ENCODE measurements at places on chromosomes 5 and 9. TPM values are rescaled to one million over a fixed set of nuclear protein-coding genes. Genes with fewer than 3 reads are reported as not detected.

DNA sequence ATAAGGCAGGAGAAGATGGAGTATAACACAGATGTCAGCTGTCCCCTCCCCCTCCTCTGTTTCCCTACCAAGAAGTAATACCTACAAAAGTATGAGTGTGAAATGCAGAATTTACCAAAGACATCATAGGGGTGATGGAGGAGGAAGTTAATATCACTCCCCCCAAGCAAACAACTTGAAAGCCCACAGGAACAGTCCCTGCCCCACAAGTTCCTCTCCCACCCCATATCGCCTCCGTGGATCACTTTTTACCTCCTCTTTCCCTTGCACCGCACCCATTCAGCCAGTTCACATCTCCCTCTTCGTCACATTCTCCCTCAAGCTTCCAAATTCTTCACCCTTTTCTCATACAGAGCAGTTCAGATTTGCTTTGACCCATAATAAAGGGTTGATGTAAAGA, 7.0 kb upstream of the SIL1 start:
- no peaks in the 10 kb centered on the region for H3K36me3 ChIP-seq
- H3K27me3 ChIP-seq = no peaks in the 10 kb centered on the region
- no peaks in the 10 kb centered on the region for H3K4me1 ChIP-seq

DNA sequence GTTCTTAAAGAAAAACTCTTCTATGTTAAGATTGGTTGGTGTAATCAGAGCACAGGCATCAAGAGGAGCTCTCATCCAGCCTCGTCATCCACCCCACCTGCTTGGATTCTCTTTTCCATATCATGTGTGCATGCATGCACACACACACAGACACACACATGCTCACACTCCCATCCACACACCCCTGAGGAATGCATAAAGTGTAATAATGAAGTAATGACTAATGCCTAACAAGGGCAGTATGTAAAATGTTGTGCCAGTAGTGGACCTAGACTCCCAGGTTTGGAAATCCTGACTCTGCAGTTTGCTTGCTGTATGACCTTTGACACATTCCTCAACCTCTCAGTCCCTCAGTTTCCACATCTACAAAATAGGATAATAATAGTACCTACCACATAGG, 280.0 kb upstream of the ANKRD55 start:
- H3K36me3 ChIP-seq = no peaks in the 10 kb centered on the region
- no peak for DNase-seq
- H3K4me1 ChIP-seq = no peaks in the 10 kb centered on the region
- no peak overlapping the region for H3K27ac ChIP-seq
- no peaks in the 10 kb centered on the region for H3K27me3 ChIP-seq

GRCh38 chr9:6901180-6901579, 143.4 kb downstream of the KDM4C start:
- no peaks in the 10 kb centered on the region for H3K4me1 ChIP-seq
- H3K27me3 ChIP-seq = no peaks in the 10 kb centered on the region
- H3K36me3 ChIP-seq = no peaks in the 10 kb centered on the region
- no peak for DNase-seq

DNA sequence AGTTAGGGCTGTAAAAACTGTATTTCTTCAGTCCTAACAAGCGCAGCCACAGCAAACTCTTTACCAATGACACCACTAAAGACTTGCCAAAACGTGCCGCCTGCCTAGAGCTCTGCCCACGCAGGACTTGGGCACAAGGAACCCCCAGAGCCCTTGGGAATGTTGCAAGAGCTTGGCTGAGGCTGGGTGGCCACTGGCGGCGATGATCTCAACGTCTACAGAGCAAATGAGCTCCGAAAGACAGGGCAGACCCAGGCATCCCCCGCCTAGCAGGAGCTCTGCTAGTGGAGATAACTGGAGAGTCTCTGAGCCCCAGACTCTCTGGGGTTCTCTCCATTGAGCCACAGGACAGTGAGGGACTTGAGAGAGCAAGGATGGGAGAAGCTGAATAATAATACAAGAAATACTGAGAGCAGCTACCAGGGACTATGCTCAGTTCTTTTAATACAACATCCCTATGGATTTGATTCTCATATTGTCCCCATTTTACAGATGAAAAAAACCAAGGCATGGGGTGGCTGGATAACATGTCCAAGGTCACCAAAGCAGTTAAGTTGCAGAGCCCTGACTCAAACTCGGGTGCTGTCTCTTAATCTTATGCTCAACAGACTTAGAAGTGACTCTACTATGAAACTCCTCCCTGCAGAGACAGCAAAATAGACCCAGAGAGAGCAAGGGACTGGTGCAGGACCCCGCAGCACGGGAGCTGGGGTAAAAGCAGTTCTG, 32.5 kb downstream of the SHB start:
- H3K4me3 ChIP-seq = no peak overlapping the region
- DNase-seq = peak; percentile 71
- H3K36me3 ChIP-seq = no peaks in the 10 kb centered on the region
- no peaks in the 10 kb centered on the region for H3K4me1 ChIP-seq

- peak overlapping the region; percentile 84 for H3K4me3 ChIP-seq
- H3K4me1 ChIP-seq = peaks cover 45% of the 10 kb centered on the region
- no peaks in the 10 kb centered on the region for H3K36me3 ChIP-seq
- H3K27me3 ChIP-seq = no peaks in the 10 kb centered on the region
- DNase-seq = peak; percentile 74
These were observed 1.1 kb downstream of the PTGER4 start for GRCh38 chr5:40680741-40681362.

Gene AHRR
- total RNA-seq = 1.4 TPM

DNA sequence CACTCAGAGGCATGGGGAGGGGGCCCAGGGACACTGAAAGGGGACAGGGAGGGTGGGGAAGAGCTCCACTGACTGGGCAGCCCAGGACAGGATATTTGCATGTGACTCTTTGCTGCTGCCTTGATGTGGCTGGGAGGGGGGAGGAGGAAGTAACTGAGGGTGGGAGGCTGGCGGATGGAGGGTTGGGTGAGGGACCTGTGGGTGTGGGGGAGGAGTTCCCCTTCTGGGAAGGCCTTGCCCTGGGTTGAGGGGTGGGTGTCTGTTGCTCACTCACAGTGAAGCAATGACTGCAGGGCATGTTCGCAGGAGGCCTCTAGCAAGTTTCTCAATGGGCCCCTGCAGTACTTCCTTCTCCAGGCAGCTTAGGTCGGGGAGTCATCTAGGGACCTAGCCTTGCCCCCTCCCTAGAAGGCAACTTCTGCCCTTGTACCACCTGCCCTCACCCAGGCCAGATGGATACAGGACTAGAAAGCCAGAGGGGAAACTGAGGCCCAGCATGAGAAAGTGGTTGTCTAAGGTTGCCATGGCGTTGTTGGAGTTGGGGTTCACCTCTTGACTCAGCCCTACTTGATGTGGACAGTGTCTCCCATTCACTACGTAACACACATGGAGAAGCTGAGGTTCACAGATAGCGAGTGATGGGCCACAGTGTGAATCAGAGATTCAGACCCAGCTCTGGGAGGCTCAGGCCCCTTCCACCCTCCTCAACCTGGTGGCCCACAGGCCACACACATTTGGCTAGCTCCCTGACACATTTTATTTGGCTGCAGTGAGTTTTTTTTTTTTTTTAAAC, 3.0 kb downstream of the GRK6 start:
- peaks cover 23% of the 10 kb centered on the region for H3K36me3 ChIP-seq
- DNase-seq = peak; percentile 86
- no peaks in the 10 kb centered on the region for H3K4me1 ChIP-seq

Gene FAM221B
- not detected for total RNA-seq

DNA sequence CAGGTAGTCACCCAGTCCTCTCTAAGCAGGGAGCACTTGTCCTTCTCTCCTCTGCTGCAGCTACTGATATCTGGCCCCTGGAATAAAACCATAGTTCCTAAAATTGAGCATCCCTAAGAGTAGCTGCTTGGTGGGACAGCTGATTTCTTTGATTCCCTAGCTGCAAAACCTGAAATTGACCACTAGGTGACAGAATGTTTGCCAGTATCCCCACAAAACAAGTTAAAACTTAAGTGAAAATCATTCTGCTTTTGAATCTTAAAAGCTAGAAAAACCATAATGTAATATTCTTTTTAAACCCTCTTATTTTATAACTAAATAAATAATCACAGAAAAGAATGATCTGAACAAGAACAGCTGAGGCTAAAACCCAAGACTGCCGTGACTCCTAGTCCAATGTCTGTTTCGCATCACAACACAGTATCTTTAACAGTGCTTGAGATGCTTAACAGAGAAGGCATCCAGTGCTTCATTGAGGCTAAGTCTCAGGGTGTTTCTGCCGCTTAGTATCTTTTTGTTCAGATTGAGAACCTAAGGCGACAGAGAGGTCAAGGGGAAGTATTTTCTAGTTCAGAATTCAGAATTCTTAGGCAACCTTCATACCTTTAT, 24.4 kb upstream of the TAL2 start:
- no peaks in the 10 kb centered on the region for H3K27me3 ChIP-seq
- no peak overlapping the region for H3K27ac ChIP-seq
- no peak for DNase-seq
- no peak overlapping the region for H3K4me3 ChIP-seq
- peaks cover 10% of the 10 kb centered on the region for H3K36me3 ChIP-seq
- H3K4me1 ChIP-seq = no peaks in the 10 kb centered on the region

- H3K27me3 ChIP-seq = no peaks in the 10 kb centered on the region
- H3K4me1 ChIP-seq = no peaks in the 10 kb centered on the region
- no peak overlapping the region for H3K4me3 ChIP-seq
- no peak overlapping the region for H3K27ac ChIP-seq
- no peaks in the 10 kb centered on the region for H3K36me3 ChIP-seq
These were observed 305.4 kb downstream of the TLR4 start for GRCh38 chr9:118009614-118010013.

DNA sequence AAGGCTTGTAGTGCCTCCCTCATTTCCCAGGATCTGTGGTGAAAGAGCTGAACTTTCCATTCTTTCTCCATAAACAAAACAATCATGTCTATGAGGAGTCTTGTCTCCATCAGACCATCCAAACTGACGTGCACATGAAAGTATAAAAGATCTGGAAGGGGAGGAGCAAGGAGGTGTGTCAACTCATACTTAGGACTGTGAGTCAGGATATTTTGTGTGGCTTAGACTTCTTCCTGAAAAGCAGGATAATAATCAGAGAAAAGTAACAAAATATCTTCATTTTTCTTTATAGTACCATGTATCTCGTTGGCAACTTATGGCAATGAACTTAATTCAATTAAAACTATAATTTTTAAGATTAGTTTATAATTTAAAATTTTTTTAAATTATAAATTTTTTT, 96.0 kb upstream of the PRRC1 start:
- no peaks in the 10 kb centered on the region for H3K36me3 ChIP-seq
- no peaks in the 10 kb centered on the region for H3K4me1 ChIP-seq
- H3K27me3 ChIP-seq = no peaks in the 10 kb centered on the region
- no peak overlapping the region for H3K4me3 ChIP-seq
- no peak overlapping the region for H3K27ac ChIP-seq

DNA sequence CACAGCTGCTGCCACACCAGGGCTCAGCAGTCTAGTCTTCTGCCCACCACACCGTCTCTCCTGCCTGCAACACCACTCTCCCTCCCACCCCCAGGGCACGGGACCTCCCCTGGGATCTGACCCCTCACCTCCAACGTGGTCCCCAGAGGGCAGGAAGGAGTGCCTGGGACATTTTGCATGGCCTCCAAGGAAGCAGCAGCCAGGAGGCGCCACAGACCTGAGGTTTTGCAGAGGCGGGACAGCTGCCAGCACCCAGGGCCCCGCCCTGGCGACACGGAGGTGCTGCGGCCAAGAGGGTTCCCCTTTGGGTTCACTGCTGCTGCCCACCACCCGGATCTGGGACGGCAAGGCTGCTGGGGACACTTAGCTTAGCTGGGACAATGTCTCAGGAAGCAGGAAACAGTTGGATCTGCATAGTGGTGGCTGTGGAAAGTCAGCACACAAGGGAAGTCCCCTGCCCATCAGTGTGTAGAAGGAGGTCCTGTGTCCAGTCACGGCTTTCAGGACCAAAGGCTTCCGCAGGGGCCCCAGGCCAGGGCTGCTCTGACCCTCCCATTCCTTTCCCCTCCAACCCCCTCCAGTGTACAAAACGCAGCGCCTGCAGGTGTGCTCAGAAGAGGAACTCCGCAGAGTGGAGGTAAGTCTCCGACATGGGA, 13.8 kb downstream of the PROP1 start:
- no peak for DNase-seq
- H3K4me1 ChIP-seq = no peaks in the 10 kb centered on the region
- peaks cover 45% of the 10 kb centered on the region for H3K27me3 ChIP-seq
- no peak overlapping the region for H3K27ac ChIP-seq

- H3K27ac ChIP-seq = peak overlapping the region; percentile 39
- no peak overlapping the region for H3K4me3 ChIP-seq
- no peaks in the 10 kb centered on the region for H3K27me3 ChIP-seq
These were observed 63.5 kb upstream of the BARX1 start for GRCh38 chr9:94018628-94019027.

- DNase-seq = no peak
- H3K27me3 ChIP-seq = no peaks in the 10 kb centered on the region
- no peaks in the 10 kb centered on the region for H3K36me3 ChIP-seq
These were observed 79.3 kb downstream of the PPP2R2B start for GRCh38 chr5:146799231-146799630.

DNA sequence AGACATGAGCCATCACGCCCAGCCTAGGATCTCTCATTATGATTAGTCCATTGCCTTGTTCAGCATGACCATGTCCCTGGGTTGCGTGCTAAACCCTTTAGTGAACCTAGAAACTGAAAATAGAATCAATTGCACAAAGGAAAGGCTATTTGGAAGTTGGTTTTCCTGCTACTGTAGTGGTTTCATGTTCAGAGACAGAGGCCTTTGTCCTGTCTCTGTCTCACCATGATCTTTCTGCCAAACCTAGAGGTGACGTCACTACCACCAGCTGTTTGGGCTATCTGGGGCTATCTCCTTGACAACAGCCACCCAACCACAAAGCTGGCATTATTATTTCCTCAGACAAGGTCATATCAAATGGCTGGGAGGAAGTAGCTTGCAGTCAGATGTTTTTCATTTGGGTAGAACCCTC, 4.0 kb upstream of the CDK5RAP2 start:
- peak overlapping the region; percentile 25 for H3K27ac ChIP-seq
- H3K36me3 ChIP-seq = no peaks in the 10 kb centered on the region
- DNase-seq = no peak
- H3K4me3 ChIP-seq = no peak overlapping the region

Gene FCHO2
- total RNA-seq = 38.3 TPM

Gene TEX48
- not detected for total RNA-seq

DNA sequence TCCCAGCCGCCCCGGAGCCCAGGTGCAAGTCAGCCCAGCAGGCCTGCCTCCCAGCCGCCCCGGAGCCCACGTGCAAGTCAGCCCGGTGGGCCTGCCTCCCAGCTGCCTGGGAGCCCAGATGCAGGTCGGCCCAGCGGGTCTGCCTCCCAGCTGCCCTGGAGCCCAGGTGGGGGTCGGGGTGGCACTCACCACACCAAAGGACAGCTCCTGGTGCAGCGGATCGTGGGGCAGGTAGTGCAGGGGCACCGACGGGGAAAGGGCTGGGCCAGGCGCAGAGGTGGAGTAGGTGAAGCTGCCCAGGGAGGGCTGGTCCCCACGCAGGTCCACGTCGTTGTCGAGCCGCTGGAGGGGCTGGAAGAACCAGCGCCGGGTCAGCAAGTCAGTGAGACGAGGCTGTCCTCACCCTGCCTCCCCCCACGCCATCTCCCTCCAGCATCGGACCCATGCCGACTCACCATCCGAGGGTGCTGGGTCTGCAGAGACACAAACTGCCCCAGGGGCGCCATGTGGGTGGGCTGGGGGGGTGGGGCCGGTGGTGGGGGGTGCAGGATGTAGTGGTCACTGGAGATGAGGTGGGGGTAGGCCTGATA, 6.7 kb downstream of the RNF44 start:
- no peak for DNase-seq
- no peak overlapping the region for H3K4me3 ChIP-seq
- H3K36me3 ChIP-seq = peaks cover 32% of the 10 kb centered on the region
- no peak overlapping the region for H3K27ac ChIP-seq
- peaks cover 57% of the 10 kb centered on the region for H3K4me1 ChIP-seq

Measured in sigmoid colon (tissue), 7 donors.